CD14-positive monocyte (primary cell): ENCODE measurements at places on chromosomes 3 and 15.
A peak's percentile ranks its signal among the peaks of the same experiment; 100 is the strongest.

- H3K27ac ChIP-seq: no peak overlapping the region
- no peak for DNase-seq
- no peaks in the 10 kb centered on the region for H3K27me3 ChIP-seq
- no peaks in the 10 kb centered on the region for H3K4me1 ChIP-seq
- H3K36me3 ChIP-seq: no peaks in the 10 kb centered on the region
Measured at GRCh38 chr3:143771258-143771657, 77.0 kb downstream of the SLC9A9 start.

- no peak overlapping the region for H3K4me3 ChIP-seq
- DNase-seq: no peak
- H3K36me3 ChIP-seq: no peaks in the 10 kb centered on the region
- H3K4me1 ChIP-seq: no peaks in the 10 kb centered on the region
Measured at GRCh38 chr3:160671231-160671630, 5.7 kb upstream of the ARL14 start.

DNA sequence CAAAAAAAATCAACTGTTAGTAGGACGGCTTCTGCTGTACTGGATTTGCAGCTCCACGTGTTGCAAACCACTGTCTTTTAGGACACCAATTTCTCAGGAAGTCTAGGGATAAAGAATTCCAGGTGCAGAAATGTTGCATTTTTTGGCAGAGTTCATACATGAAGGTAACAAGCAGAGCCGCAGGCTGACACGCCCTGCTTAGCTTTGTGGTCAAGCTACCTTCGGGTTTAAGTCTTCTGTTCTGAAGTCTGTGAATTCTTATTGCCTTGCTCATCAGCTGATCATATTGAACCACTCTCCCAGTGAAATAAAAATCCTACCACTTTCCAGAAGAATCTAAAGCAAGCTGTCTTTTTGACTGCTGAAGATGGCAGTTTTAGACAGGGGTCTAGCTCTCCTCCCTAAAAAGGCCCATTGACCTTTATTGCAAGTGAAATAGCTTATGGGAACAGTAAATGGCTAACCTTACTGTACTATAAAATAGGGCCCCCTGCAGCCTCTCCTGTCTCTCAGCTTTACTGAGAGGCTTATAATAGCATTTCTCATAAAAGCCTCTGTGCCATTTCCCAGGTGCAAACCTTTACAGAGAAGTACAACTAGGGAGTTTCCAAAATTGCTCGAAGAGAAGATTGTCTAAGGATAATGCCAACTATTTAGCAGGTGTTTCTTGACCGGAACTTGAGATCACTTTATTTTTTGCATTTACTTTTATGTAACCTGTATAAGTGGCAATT is 262.2 kb upstream of the IL12A start:
- H3K27me3 ChIP-seq: no peaks in the 10 kb centered on the region
- DNase-seq: no peak
- H3K27ac ChIP-seq: no peak overlapping the region
- H3K4me1 ChIP-seq: no peaks in the 10 kb centered on the region
- H3K4me3 ChIP-seq: no peak overlapping the region
- no peaks in the 10 kb centered on the region for H3K36me3 ChIP-seq

DNA sequence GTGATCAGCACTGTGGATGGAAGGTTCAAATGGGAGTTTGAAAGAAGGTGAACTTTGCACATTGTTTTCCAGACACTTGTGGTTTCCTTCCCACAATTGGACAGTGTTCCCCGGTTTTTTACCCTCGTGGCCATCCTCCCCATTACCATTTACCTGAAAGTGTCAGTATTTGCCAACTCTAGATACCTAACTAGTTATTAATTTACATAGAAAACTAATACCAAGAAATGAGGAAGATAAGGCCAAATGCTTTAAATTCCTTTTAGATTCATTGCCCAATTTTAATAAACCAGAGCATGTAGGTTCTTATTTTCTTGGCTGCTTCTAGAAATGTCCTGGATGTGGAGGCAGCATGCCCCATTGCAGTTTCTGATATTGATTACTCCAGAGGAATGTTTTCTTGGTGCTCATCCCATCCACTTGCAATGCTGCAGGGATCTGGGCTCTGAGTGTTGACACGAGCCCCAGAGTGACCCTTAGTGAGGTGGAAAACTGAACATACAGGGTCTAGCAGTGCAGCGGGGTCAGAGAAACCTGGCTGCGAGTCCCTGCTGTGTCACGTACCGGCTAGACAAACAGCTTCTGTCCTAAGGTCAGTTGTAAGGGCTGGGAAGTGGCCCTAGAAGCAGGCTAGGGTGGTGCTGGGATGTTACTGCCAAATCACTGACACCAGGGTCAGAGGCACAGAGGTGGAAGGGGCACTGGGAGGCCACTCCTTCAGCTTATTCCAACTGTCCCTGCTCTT is 23.5 kb downstream of the LSM3 start:
- H3K4me1 ChIP-seq: peaks cover 11% of the 10 kb centered on the region
- no peaks in the 10 kb centered on the region for H3K27me3 ChIP-seq
- DNase-seq: no peak
- H3K36me3 ChIP-seq: peaks cover 34% of the 10 kb centered on the region
- no peak overlapping the region for H3K4me3 ChIP-seq

GRCh38 chr15:35693286-35693685 is 147.3 kb upstream of the DPH6 start:
- H3K36me3 ChIP-seq: no peaks in the 10 kb centered on the region
- no peak overlapping the region for H3K27ac ChIP-seq
- H3K4me3 ChIP-seq: no peak overlapping the region

DNA sequence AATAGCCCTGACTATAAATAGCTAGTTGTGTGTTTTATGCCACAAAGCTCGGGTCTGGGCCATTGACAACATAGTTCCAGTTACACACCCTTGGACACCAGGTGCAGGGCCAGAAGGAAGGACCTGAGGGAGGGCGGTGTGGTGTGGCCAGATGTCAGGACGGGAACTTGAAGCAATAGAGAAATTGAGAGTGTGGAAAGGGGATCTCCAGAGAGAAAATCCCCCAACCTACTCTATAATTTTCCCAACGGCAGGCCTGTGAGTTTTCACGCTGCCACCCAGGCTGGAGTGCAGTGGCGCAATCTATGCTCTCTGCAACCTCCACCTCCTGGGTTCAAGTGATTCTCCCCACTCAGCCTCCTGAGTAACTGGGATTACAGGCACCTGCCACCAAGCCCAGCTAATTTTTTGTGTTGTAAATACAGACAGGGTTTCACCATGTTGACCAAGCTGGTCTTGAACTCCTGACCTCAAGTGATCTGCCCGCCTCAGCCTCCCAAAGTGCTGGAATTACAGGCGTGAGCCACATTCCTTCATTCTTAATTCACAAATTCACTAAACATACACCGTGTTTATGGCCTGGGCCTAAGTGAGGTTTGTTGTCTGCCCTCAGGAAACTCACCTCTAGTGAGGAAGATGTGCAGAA is 70.8 kb upstream of the KLF13 start:
- no peak overlapping the region for H3K4me3 ChIP-seq
- DNase-seq: peak; percentile 44
- peak overlapping the region; percentile 71 for H3K27ac ChIP-seq
- H3K4me1 ChIP-seq: peaks cover 54% of the 10 kb centered on the region
- H3K27me3 ChIP-seq: no peaks in the 10 kb centered on the region
- H3K36me3 ChIP-seq: no peaks in the 10 kb centered on the region

DNA sequence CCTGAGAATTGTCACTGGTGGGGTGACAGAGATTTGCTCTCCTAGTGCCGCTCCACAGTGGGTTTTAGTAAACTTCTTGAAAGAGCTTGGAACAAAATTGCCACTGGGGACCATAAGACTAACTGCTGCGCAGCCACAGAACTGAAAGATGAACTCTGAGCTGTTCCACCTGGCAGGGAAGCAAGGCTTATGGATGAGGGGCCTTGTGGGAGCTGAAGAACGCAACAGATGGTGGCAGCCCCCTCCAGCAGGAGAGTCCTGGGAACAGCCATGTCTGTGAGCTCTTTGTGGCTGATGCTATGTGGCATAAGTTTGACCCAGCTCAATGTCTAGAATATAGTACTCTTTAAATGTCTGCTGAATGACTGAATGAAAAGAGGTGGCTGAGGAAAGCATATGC is 66.8 kb upstream of the C2CD4B start:
- no peaks in the 10 kb centered on the region for H3K36me3 ChIP-seq
- H3K4me3 ChIP-seq: no peak overlapping the region
- no peak overlapping the region for H3K27ac ChIP-seq
- DNase-seq: no peak
- H3K4me1 ChIP-seq: no peaks in the 10 kb centered on the region

DNA sequence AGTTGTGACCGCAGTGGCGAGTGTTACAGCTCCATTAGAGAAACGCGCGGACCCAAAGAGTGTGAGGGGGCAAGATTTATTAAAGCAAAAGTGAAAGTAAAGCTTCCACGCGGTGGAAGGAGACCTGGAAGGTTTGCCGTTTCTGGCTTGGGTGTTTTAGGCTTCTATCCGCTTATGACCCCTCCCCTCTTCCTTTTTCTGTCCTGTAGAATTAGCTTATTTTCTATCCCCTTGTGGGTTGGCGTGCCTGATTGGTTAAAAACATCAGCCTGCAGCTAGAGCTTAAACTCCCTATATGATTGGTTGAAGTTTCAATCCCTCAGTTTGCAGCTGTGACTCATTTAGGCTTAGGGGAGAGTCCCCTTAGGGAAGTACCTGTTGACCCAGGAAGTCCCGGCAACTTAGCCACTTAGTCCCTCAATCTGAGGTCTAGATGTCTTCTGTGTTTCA is 39.6 kb downstream of the C3orf38 start:
- H3K4me3 ChIP-seq: no peak overlapping the region
- H3K27ac ChIP-seq: no peak overlapping the region
- no peaks in the 10 kb centered on the region for H3K27me3 ChIP-seq
- H3K36me3 ChIP-seq: no peaks in the 10 kb centered on the region
- DNase-seq: no peak
- H3K4me1 ChIP-seq: no peaks in the 10 kb centered on the region

GRCh38 chr15:39199076-39199475 is 381.8 kb upstream of the THBS1 start:
- peaks cover 3% of the 10 kb centered on the region for H3K4me1 ChIP-seq
- H3K27me3 ChIP-seq: peaks cover 7% of the 10 kb centered on the region
- no peak overlapping the region for H3K4me3 ChIP-seq
- no peaks in the 10 kb centered on the region for H3K36me3 ChIP-seq
- DNase-seq: no peak
- H3K27ac ChIP-seq: no peak overlapping the region

GRCh38 chr3:112095731-112096130 is 9.5 kb downstream of the C3orf52 start:
- H3K4me1 ChIP-seq: peaks cover 7% of the 10 kb centered on the region
- H3K36me3 ChIP-seq: no peaks in the 10 kb centered on the region
- peaks cover 78% of the 10 kb centered on the region for H3K27me3 ChIP-seq
- H3K4me3 ChIP-seq: no peak overlapping the region
- no peak for DNase-seq

- H3K4me3 ChIP-seq: no peak overlapping the region
- H3K4me1 ChIP-seq: peaks cover 54% of the 10 kb centered on the region
- no peaks in the 10 kb centered on the region for H3K27me3 ChIP-seq
- no peaks in the 10 kb centered on the region for H3K36me3 ChIP-seq
- DNase-seq: no peak
- peak overlapping the region; percentile 15 for H3K27ac ChIP-seq
Measured at GRCh38 chr15:90558171-90558573, 28.4 kb downstream of the CRTC3 start.

DNA sequence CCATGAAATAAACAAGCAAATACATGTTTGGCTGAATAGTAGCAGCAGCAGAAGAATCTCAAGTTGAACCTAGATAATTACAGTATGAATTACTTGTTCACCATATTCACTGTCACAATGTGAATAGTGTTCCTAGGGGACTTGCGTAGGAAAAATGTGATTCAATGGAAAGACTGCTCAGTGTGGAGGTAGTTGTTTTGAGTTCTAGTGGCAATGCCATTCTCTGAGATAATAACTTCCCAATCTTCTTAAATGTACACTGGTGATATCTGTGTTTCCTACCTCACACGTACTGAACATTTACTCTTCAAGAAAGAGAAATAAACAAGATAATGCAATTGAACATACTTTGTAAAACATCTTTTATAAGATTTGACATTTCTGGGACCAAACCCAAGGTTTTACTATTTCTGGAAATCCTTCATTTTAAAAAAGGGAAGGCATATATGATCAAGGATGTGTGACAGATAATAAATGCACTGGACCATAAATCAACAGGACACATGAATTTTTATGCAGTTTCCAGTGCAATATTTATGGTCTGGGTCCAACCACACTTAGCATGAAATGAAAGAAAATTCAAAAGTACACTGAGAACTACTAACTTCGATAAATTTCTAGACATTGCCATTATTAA is 598.3 kb upstream of the ZNF385D start:
- H3K27ac ChIP-seq: no peak overlapping the region
- H3K4me3 ChIP-seq: no peak overlapping the region
- H3K4me1 ChIP-seq: no peaks in the 10 kb centered on the region

- H3K4me3 ChIP-seq: no peak overlapping the region
- DNase-seq: peak; percentile 18
- no peaks in the 10 kb centered on the region for H3K27me3 ChIP-seq
- H3K36me3 ChIP-seq: no peaks in the 10 kb centered on the region
Measured at GRCh38 chr15:76070921-76071635, 11.3 kb downstream of the TMEM266 start.

- H3K36me3 ChIP-seq: no peaks in the 10 kb centered on the region
- H3K27ac ChIP-seq: no peak overlapping the region
- H3K4me1 ChIP-seq: no peaks in the 10 kb centered on the region
- no peak for DNase-seq
- H3K4me3 ChIP-seq: no peak overlapping the region
Measured at GRCh38 chr15:86744198-86744780, 664.6 kb downstream of the AGBL1 start.

DNA sequence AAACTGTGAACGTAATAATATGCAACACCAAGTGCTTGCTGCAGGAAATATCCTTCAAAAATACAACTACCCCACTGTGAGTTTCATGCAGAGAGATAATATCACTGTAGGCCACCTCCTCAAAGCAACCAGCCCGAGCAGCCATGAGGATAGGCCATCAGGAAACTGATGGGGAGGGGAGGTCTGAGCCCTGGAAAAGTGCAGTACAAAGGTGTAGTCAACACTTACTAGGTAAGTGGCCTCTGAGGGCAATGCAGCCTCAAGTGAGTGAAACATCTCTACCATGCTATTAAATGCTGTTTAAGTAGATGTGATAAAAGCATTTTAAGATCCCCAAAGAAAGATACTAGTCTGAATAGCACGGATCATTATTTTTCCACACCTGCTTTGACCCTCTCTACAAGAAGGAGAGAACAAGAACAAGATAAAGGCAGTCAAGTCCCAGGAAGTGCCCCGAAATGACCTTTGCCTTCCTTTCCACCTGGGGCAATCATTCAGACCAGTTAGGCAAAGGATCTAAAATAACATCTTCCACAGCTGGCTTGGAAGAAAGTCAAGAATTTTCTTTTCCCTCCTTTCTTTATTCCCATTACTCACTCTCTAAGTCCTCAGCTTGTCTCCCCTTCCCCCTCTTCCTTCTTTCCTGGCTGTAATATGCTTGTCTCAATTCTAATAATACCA is 62.8 kb downstream of the FMN1 start:
- no peak overlapping the region for H3K27ac ChIP-seq
- H3K4me3 ChIP-seq: no peak overlapping the region
- H3K36me3 ChIP-seq: no peaks in the 10 kb centered on the region
- H3K4me1 ChIP-seq: peaks cover 31% of the 10 kb centered on the region
- no peak for DNase-seq

DNA sequence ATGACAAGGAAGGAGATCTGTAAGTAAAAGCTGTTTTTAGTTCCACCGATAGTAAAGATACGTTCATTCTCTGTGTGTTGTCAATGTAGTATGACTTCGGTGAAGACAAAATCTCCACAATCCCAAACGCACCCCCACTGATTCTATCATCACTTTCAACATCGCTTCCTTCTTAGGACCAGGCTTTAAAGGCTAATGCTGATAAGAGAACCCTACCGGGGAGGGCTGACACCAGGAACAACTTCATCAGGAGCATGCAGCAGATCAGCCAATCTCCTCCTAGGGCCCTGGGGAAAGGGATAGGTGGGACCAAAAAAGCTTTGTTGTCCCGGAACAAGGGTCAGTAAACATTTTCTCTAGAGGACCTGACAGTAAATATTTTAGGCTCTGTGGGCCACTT is 334.1 kb downstream of the VPS13C start:
- H3K27me3 ChIP-seq: no peaks in the 10 kb centered on the region
- no peak overlapping the region for H3K4me3 ChIP-seq
- no peaks in the 10 kb centered on the region for H3K36me3 ChIP-seq
- no peak overlapping the region for H3K27ac ChIP-seq
